NCI-H510A (cell line): ENCODE measurements at places on chromosomes 5 and 9.

DNA sequence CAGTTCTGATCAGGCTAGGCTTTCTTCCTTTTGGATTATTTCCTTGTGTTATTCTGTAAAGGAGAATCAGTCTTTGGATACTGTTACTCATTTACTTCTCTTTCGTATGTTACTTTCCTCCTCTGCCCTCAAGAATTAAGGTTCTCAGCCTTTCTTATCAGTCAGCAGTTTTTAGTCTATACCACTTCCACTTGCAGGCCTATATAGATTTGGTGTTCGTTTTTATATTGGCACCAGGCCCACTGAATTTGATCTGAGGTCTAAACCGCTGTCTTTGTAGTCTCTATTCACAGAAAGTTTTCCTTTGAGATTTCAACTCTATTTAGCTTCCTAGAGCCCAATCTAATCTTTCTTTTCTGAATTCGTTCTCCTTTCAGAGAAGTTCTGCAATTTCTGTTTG lies 62.8 kb downstream of the ERBIN start:
- DNase-seq = no peak

- DNase-seq = no peak
These were observed 263.5 kb downstream of the SPATA31D1 start for GRCh38 chr9:82252116-82252515.

- no peak for DNase-seq
These were observed 47.7 kb upstream of the TCERG1 start for GRCh38 chr5:146399481-146399880.

DNA sequence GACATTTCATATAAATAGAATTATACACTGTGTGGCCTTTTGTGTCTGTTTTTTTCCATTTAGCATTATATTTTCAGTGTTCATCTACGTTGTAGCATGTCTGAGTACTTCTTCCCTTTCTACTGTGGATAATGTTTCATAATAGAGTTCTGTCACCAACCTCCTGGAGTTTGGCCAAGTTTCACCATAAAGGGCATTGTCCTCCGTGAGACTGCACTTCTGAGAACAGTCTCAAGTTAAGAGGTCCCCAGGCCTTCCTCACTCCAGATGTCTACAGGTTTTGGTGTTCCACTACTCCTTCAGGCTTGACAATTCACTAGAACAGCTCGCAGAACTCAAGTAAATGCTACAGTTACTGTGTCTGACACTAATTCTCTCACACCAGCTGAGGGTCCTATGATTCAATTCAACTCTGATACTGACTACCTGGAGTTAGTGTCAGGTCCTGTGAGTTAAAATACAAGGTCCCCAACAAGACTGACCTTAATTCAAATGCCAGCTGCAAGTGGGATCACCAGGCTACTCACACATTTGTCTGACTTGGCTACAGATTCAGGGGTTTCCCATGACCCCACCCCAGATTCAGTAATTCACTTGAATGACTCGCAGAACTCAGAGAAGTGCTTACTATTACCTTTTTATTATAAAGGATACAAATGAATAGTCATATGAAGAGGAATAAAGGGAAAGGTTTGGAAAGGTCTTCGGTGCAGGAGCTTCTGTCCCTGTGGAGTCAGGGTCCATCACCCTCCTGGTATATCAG lies 31.1 kb downstream of the SLC35A4 start:
- no peak for DNase-seq

GRCh38 chr9:107749787-107750444 lies 260.3 kb upstream of the KLF4 start:
- peak; percentile 48 for DNase-seq

DNA sequence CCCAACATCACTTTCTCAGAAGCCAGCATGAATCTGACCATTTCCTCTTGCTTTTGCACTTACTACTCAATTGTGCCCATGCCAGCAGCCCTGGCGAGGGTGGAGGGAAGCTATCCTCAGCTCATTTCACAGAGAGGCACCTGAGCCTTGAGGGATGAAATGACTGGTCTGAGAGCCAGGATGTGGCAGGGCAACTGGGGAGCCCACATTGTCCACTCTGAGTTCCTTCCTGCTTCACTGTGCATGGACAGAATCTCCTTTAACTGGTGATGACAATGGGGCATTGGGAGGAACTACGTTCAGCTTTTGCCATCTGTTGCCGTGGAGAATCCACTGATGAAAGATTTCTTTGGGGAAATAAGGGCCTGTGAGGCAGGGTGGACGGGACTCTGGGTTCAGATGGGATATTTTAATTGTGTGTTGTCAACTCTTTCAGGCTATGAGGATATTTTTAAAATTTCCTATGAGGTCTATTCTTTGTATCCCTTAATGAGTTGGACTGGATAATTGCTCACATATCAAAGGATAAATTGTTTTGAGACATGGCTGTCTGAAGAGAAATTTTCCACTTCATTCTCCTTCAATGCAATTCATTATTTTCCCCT lies 78.3 kb downstream of the TNC start:
- DNase-seq = no peak

GRCh38 chr9:69805962-69806515 lies 14.6 kb upstream of the CFAP95 start:
- DNase-seq = no peak

DNA sequence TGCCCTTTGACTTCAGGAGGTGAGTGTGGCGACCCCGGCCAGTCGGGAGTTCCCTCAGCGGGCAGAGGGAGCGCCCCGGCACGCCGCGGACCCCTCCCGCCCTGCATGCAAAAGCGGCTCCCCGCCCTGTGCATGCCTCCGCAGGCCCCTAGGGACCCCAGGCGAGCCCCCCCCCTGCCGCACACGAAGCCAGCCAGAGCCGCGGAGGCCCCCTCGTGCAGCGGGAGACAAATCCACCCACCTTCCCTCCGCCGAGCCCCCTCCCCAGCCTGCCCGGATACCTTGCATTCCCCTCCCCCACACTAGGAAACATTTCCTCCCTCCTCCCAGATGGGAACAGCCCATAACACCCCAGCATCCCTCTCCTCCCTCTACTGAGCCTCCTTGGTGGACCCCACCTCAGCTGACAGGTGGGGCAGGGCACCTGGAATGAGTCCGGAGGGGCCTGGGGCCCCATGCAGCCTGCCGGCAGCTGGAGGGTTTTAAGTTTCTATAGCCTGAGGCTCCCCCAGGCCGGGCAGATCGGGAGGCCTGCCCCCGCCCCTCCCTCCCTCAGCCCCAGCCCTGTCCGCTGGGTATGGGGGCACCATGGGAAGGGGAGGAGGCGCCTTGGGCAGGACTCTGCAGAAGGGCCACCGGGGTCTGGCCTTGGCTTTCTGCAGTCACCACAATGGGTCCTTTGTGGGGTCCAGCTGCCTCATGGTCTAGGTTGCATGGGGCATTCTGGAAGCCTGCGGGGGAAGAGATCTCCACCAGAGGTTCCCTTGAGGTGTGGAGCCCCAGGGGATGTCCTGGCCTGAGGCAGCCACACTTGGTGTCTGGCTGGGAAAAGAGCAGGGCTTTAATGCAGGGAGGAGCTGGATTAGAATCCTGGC lies 601 bp downstream of the ERGIC1 start:
- DNase-seq = no peak

DNA sequence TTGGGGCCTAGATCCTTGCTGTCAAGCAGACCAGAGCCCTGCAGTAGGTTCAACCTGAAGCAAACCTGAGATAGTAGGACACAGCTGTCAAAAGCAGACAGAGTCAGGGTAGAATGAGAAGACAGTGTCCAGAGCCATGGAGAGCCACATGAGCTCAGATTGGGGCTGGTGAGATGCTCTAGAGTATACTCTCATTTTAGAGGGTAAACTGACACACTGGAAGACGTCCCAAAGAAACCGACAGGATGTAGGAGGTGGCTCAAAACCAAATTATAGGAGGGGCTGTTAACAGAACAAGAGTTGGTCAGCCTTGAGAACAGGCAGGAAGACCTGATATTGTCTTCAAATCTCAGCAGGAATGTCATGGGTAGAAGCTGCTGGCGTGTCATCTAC lies 11.5 kb downstream of the CCDC69 start:
- no peak for DNase-seq

GRCh38 chr5:181086026-181086883 lies 44.7 kb downstream of the OR2V1 start:
- DNase-seq = no peak

DNA sequence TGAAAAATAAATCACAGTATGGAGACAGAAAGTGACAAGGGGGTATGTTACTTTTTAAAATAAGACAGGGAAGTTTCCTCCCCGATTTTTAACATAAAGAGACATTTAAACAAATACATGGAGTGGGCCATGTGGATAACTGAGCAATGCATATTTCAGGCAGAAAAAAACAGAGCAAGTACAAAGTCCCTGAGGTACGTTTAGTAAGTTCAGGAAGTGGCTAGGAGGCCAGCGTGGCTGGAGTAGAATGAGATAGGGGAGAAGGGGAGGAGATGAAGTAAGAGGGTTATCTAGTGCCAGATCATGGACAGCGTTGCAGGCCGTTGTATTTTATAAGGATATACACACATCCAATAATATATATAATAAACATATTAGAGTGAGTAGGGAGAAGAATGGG lies 84.2 kb upstream of the ELL2 start:
- DNase-seq = no peak

DNA sequence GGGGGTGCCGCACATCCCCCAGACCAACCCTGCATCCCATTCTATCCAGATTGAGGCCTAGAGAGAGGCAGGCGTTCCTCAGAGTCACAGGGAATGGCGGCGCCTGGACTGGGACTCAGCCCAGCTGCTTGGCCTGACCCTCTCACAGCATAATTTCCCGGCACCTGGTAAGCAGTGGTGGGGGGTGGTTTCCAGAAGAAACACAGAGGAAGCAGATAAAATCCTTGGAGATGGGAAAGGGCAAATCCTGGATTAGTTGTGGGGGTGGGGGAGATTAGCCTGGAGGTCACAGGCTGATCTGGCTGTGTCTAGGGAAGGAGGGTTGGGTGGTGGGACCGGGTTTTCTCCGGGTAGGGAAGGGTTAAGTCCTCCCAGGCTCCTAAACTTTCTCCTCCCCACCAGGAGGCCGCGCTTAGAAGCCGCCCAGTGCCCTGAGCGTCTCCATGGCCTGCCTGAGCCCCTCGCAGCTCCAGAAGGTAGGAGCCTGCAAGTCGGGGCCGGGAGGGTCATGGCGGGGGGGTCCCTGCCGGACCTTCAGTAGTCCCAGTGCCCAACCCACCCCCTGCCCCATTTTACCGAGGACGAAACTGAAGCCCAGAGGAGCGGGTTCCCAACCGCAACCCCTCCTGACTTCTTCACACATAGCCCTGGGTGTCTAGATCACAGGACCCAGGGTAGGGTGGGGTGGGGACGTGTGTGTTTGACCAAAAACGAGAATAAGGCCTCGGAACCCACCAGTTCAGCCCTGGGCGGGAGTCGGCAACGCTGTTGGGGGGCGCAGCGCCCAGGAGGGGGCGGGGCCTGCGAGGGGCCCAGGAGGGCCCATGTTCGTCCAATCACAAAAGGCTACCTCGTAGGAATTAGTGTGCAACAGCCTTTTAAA lies 1.3 kb downstream of the PHYHD1 start:
- no peak for DNase-seq

DNA sequence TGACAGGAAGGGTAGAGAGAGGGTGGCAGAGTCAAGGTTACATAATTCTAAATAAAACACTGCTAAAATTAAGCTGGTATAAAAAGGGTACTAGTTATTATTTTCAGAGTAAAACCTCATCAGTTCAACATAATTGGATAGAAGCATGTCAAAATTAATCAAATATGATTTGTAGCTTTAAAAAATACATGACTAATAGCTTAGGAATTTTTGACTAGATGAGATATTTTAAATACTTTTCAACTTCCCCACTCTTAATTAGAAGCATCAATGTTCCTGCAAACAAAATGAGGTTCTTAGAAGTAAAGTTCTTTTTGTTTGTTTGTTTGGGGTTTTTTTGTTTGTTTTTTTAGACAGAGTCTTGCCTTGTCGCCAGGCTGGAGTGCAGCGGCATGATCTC lies 29.1 kb downstream of the HTR4 start:
- DNase-seq = no peak

GRCh38 chr5:109718632-109719031 lies 28.9 kb downstream of the MAN2A1 start:
- DNase-seq = no peak

DNA sequence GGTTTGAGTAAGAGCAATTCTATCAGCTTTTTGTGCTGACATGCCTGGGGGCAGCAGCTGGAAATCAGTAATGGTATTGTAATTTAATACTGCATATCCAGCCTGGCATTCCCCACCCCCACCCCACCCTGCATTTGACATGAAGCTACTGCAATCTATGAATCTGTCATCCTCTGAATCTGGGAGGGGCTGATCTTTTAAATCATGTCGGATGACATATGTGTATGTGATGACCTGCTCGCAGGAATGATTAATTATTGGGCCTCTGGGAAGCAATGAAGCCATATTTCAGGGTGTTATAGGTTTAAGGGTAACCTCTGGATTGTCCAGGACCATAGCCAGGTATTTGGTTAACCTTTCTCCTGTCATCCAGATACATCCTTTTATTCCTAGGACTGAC lies 64.6 kb upstream of the RASGRF2 start:
- DNase-seq = no peak

DNA sequence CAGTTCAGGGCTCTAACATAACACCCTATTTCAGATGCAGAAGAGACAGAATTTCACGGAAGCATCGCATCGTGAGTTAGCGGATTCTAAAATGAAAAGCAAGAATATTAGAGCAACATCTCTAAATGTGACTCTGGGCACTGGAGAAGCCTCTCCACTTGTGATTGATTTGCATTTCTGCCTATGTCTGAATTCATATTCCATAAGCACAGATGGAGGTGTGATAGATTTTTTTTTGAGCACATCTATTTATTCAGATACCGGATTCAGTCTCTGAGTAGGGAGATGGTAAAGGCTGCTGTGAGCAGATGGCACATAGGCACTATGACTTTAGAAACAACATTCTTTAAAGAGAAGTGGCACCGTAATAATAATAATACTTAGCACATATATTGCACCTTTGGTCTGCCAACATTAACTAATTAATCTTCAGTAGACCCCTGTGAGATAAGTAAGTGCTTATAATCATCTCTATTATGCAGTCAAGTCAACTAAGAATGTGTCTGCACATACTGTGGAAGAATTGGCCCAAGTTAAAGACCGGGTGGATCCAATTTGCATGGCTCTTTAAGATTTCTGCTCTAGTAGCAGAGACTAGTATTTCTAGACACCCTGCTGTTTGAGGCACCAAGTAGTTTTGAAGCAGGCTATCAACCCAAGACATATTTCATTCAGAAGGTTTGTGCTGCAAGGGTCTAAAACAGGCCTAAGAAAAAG lies 685.0 kb downstream of the CETN3 start:
- DNase-seq = no peak

DNA sequence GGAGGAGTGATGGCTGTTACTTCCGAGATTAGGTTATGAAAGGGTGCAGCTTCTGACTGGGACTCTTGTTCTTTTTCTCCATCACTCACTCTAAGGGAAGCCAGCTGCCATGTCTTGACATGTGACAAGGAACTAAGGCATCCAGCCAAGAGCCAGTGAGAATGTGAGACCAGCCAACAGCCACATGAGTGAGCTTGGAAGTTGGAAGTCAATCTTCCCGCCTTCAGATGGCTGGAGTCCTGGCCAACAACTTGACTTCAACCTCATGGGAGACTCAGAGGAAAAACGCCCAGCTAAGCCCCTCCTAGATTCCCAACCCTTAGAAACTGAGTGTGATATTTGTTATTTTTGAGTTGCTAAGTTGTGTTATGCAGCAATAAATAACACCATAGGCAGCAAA lies 201.1 kb downstream of the SNX18 start:
- DNase-seq = no peak
